Smooth muscle cell of the coronary artery (primary cell): ENCODE measurements at places on chromosomes 5 and 9. TPM values are rescaled to one million over a fixed set of nuclear protein-coding genes. Genes with fewer than 3 reads are reported as not detected.

LURAP1L gene
- 10.0 and 29.0 TPM in 2 replicates for total RNA-seq

INSL4 gene
- total RNA-seq = not detected in 2 replicates

RPS14 gene
- 4,222 and 6,128 TPM in 2 replicates for total RNA-seq

TMC1 gene
- 0.68 and 1.3 TPM in 2 replicates for total RNA-seq

CYLC2 gene
- not detected in 2 replicates for total RNA-seq

FKTN gene
- total RNA-seq = 9.4 and 15.1 TPM in 2 replicates

BHMT gene
- total RNA-seq = not detected in 2 replicates

SPINK6 gene
- total RNA-seq = not detected in 2 replicates

CATSPER3 gene
- total RNA-seq = 0.08 TPM in 1 of 2 replicates, not detected in the other

SLC34A1 gene
- total RNA-seq = not detected in 2 replicates

NMUR2 gene
- not detected in 2 replicates for total RNA-seq

MOB3B gene
- 0.15 TPM in 1 of 2 replicates, not detected in the other for total RNA-seq

C9orf152 gene
- under 0.01 TPM in 1 of 2 replicates, not detected in the other for total RNA-seq

ISL1 gene
- total RNA-seq = not detected in 2 replicates

TPPP gene
- total RNA-seq = under 0.01 and 0.38 TPM in 2 replicates

MARCHF3 gene
- total RNA-seq = 34.4 and 38.0 TPM in 2 replicates

TMOD1 gene
- 0.12 and 0.30 TPM in 2 replicates for total RNA-seq

CACFD1 gene
- 8.0 and 9.6 TPM in 2 replicates for total RNA-seq

COL23A1 gene
- under 0.01 and 0.08 TPM in 2 replicates for total RNA-seq
